ENCODE measurements at places on chromosomes 5 and 9.

GRCh38 chr5:95177456-95177855, 107.4 kb downstream of the MCTP1 start:
- DNase-seq = peak; percentile 44

- DNase-seq = no peak
Observed at GRCh38 chr5:96463091-96463490, 30.0 kb upstream of the PCSK1 start.

DNA sequence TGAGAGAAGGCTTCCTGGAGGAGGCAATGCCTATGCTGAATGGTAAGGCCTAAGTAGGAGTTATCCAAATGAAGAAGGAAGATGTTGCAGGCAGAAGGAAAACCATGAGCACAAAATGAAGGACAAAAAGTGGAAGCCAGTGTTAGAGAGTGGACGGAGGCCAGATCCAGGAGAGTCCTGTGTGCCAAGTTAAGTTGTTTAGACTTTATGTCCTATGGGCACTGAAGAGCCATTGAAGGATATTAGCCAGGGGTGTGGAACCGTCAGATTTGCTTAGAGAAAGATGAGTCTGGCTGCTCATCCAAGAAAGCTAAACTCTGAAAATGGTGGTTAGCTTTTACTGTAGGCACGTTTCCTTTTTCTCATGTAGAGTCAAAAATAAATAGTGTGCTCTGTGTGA, 254.7 kb downstream of the ADAMTSL1 start:
- no peak for DNase-seq

DNA sequence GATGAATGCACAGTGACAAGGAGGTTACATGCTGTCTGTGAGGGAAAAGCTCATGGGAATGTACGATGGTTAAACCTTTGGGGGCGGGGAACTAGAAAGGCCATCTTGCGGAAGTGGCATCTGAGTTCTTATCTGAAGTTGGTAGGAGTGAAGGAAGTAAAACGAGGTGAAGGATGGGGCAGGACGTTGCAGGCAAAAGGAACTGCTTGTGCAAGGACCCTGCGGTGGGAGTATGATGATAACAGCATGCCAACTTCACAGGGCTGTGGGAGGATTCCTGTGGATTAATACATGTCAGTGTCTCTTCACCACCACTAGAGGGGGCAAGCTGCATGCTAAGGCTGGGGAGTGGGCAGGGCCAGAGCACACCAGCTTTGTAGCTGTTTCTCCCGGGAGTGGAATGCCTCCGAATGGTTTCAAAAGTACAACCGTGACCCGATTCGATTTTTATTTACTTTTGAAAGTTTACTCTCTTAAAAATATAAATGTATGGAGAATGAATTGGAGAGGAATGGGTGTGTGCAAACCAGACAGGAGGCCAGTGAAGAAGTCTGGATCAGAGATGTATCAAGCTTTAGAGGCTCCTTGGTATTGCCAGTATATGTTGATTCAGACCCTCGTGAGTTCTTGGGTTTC, 62.5 kb downstream of the CYFIP2 start:
- DNase-seq = no peak

GRCh38 chr5:134949316-134949715, 18.4 kb upstream of the CATSPER3 start:
- no peak for DNase-seq

DNA sequence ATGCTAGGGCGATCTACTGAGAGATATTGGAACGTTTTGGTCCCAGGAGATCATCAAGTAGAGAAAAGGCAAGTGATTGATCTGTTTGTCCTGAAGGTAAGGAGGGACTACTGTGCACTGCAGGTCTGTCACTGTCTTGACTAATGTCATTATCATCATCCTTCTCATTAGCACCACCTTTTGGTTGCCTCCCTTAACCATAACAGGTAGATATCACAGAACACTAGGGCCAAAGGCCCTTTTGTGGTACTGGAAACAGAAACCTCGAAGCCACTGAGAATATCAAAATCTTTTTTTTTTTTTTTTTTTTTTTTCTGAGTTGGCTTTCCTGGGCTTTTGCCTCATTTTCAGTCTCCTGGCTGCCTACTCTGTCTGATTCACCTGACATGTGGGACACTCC, 134.0 kb downstream of the KCTD16 start:
- DNase-seq = no peak

- no peak for DNase-seq
Observed at GRCh38 chr9:92312887-92313623, 12.1 kb downstream of the NOL8 start.

DNA sequence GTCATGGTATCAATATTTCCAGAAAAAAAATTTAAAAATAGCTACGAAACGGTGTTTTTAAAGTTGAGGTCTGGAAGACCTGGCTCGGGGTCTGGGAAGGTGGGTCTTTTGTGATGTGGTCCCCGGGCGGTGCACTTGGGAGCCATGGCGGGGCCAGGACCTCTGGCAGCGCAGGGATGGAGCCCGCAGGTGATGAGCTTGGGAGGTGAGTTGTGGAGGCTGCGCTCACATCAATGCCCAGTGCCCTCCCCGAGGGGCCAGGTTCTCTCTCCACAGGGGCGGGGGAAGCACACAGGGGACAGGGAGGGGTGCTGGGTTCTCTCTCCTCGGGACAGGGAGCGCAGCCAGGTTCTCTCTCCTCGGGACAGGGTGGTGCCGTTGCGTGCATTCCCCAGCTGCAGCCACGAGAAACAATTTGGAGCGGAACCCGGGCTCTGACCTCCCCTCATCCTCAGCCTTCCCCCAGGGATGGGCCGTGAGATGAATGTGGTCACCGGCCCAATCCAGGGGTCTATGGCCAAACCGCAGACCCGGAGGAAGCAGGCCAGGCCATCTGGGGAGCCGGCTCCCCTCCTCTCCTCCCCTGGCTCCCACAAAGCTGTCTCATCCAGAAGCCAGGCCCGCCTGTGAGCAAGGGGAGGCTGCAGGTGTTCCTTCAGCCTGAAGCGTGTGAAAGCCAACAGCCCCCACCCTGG, 25.8 kb downstream of the DBH start:
- DNase-seq = no peak

- DNase-seq = no peak
Observed at GRCh38 chr5:29930316-29930715, 1263.2 kb upstream of the CDH6 start.

- DNase-seq = no peak
Observed at GRCh38 chr5:174044466-174045254, 846 bp upstream of the NSG2 start.

DNA sequence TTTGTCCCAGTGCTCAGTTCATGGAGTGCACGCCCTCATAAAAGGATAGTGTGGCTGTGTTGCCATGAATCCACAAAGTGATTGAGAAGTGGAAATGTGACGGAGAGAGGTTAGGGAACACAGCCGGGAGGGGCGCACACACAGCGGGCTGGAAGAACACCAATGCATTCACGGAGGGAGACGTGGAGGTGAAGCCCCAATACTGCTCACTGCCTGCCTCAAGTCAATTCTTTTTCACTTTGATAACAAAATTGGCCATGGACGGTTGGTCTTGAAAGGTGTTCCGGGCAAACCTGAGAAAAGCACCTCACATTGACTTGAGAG, 424.1 kb downstream of the MED10 start:
- no peak for DNase-seq

- peak; percentile 83 for DNase-seq
Observed at GRCh38 chr9:136840877-136841645, 1.2 kb upstream of the AJM1 start.

GRCh38 chr9:106981396-106982287, 118.7 kb downstream of the ZNF462 start:
- DNase-seq = no peak

- DNase-seq = no peak
Observed at GRCh38 chr9:86301686-86302085, 19.3 kb upstream of the ISCA1 start.

DNA sequence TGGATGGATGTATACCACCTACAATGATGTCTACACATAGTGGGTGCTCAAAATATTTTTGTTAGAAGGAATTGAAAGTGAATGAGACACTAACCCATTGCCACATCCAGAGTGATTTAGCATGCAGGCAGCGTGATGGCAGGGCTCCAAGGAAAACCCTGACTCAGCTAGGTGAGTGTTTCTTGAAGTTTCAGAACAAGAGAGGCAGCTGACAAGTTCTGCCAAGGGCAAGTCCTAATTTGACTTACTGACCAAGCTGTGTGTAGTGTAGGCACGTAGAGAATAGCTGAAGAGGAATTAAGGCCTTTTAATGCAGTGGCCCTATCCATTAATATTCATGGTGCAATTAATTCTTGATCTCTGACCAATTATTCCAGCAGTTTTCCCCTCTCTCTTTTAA, 107.8 kb upstream of the ATP10B start:
- DNase-seq = no peak

DNA sequence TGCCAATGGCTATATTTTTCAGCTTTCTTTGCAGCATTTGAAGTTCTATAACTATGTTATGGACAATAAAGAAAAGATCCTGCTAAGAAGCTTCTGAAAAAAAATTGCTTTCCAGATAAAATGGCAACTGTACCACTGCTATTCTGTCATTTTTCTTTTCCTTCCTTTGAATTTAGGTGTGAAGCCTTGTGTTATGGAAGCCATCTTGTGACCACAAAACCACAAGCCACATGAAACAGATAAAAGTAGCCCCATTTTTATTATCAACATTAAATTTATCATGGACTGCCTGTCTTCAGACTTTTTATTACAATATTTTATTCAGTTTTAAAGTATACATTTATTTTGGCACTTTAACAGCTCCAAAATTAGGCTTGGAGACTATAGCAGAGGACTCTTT, 289.9 kb upstream of the ACTBL2 start:
- no peak for DNase-seq
